ENCODE measurements at places on chromosomes 11 and 22.

GRCh38 chr11:131186629-131187101, 183.8 kb upstream of the NTM start:
- no peak for DNase-seq
- H3K4me1 ChIP-seq, result no peaks in the 10 kb centered on the region
- H3K4me3 ChIP-seq, result no peak overlapping the region

DNA sequence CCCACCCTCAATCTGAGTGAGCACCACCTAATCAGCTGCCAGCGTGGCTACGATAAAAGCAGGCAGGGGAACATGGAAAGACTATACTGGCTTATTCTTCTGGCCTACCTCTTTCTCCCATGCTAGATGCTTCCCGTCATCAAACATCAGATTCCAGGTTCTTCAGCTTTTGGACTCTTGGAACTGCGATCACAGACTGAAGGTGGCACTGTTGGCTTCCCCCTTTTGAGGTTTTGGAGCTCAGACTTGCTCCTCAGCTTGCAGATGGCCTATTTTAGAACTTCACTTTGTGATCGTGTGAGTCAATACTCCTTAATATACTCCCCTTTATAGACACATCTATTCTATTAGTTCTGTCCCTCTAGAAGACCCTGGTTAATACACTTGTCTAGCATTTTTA, 543.7 kb upstream of the RAG2 start:
- H3K27me3 ChIP-seq, result no peaks in the 10 kb centered on the region
- H3K4me1 ChIP-seq, result no peaks in the 10 kb centered on the region
- no peaks in the 10 kb centered on the region for H3K36me3 ChIP-seq
- H3K4me3 ChIP-seq, result no peak overlapping the region
- H3K27ac ChIP-seq, result no peak overlapping the region

DNA sequence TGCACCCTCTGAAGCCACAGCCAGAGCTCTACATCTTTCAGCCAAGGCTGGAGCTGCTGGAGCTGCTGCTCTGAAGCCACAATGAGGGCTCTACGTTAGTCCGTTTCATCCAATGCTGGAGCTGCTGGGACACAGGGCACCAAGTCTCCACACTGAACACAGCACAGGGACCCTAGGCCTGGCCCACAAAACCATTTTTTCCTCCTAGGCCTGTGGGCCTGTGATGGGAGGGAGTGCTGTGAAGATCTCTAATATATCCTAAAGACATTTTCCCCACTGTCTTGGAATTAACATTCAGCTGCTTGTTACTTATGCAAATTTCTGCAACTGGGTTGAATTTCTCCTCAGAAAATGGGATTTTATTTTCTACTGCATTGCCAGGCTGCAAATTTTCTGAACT, 441.4 kb upstream of the FAT3 start:
- peaks cover 2% of the 10 kb centered on the region for H3K36me3 ChIP-seq
- H3K4me3 ChIP-seq, result no peak overlapping the region
- no peaks in the 10 kb centered on the region for H3K4me1 ChIP-seq
- no peak overlapping the region for H3K27ac ChIP-seq
- no peaks in the 10 kb centered on the region for H3K27me3 ChIP-seq

DNA sequence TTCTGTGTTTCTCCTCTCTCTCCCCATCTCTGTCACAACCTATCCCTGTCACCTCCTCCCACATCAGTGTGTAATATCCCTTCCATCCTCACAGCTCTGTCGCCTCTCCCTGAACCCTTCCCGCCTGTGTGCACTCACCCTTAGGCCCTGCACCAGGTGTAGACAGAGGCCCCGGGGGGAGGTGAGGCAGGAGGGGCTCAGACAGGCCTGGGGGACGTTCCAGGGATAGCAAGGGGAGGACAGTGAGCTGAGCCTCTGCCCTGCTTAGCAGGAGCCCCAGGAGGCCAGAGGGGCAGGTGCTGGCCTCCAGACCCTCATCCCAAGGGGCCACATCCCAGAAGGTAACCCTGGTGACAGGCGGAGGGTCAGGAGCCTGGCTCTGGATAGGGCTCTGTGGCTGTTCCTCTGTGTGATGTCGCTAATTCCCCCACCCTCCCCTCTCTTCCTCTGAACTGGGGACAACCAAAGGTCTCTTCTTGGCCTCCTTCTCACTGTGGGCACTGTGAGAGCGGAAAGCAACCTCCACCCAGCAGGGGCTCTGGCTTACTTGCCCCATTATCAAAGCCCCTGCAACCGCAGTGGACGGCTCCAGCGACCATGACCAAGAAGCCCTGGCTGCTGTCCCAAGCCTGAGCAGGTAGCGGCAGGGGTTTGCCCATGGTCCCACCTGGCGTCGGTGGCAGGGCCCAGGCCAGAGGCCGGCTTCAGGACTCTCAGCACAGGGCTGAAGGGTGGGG, 35.7 kb downstream of the KCNJ4 start:
- H3K36me3 ChIP-seq, result no peaks in the 10 kb centered on the region
- no peak overlapping the region for H3K4me3 ChIP-seq
- no peaks in the 10 kb centered on the region for H3K27me3 ChIP-seq
- H3K27ac ChIP-seq, result no peak overlapping the region
- no peaks in the 10 kb centered on the region for H3K4me1 ChIP-seq

GRCh38 chr11:28581286-28582242, 473.4 kb downstream of the METTL15 start:
- H3K4me3 ChIP-seq, result no peak overlapping the region
- no peaks in the 10 kb centered on the region for H3K36me3 ChIP-seq
- DNase-seq, result no peak

GRCh38 chr11:122020902-122021301, 95.1 kb downstream of the BLID start:
- no peak overlapping the region for H3K27ac ChIP-seq
- no peak overlapping the region for H3K4me3 ChIP-seq
- no peaks in the 10 kb centered on the region for H3K36me3 ChIP-seq
- H3K4me1 ChIP-seq, result no peaks in the 10 kb centered on the region
- no peaks in the 10 kb centered on the region for H3K27me3 ChIP-seq

DNA sequence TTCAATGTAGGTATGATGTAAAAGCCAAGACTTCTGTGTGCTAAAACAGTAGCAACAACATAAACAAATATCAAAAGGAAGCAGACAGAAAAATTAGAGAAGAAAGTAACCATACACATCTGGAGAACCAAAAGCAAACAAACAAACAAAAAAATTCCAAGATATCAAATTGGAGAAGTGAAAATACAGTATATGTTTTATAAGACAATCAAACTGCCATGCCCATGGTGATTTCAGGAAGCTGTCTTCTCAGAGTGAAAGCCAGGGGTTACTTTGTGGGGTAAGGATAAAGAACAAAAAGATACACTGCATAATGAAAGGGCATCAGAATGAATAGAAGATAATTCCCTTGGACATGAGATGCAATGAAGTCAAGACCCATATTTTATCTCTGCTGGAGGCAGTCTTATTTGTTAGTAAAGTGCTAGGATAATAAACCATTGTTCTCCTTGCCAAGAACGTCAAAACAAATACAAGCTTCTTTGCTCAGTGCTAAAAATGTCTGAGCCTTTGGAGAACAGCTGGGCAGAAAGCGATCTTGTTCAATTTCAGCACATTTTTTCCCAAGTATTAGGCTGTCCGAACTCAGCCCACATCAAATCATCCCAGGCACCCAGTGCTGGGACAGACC, 38.1 kb upstream of the LDLRAD3 start:
- H3K27me3 ChIP-seq, result peaks cover 12% of the 10 kb centered on the region
- H3K4me3 ChIP-seq, result no peak overlapping the region
- H3K4me1 ChIP-seq, result peaks cover 8% of the 10 kb centered on the region
- no peak for DNase-seq
- no peak overlapping the region for H3K27ac ChIP-seq

DNA sequence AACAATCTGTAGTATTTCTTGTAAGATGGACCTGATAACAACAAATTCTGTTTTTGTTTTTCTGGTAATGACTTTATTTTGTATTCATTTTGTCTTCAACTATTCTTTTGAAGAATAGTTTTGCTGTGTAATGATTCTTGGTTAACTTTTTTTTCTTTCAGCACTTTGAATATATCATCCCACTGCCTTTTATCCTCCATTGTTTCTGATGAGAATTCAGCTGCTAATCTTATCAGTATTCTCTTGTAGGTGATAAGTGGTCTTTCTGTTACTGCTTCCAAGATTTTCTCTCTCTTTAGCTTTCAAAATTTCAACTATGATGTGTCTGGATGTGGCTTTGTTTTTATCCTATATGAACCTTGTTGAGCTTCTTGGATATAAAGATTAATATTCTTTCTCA, 21.5 kb downstream of the GALNT18 start:
- no peak overlapping the region for H3K4me3 ChIP-seq
- peaks cover 39% of the 10 kb centered on the region for H3K27me3 ChIP-seq
- H3K36me3 ChIP-seq, result no peaks in the 10 kb centered on the region
- H3K27ac ChIP-seq, result no peak overlapping the region

GRCh38 chr11:60710482-60710881, 11.1 kb downstream of the MS4A8 start:
- H3K4me3 ChIP-seq, result no peak overlapping the region
- H3K36me3 ChIP-seq, result no peaks in the 10 kb centered on the region
- no peak overlapping the region for H3K27ac ChIP-seq
- no peaks in the 10 kb centered on the region for H3K4me1 ChIP-seq
- peaks cover 16% of the 10 kb centered on the region for H3K27me3 ChIP-seq

DNA sequence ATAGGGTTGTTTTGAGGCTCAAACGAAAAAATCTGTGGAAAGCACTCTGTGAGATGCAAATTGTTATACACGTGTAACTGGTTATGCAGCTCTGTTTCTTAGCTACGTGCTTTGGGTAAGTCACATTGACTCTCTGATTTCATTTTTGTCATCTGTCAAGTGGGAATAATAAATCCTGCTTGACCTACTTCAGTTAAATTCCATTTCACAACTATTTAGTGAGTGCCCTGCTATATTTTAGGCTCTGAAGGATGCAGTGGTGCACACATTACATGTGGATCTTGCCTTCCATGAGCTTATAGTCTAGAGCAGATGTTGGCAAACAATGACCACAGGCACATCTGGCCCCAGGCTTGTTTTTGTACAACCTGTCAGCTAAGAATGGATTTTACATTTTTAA, 133.6 kb upstream of the PLET1 start:
- DNase-seq, result no peak
- no peaks in the 10 kb centered on the region for H3K36me3 ChIP-seq
- H3K27ac ChIP-seq, result no peak overlapping the region
- no peak overlapping the region for H3K4me3 ChIP-seq
- H3K4me1 ChIP-seq, result no peaks in the 10 kb centered on the region

GRCh38 chr11:119993722-119994121, 144.2 kb downstream of the TRIM29 start:
- H3K27me3 ChIP-seq, result peaks cover 7% of the 10 kb centered on the region
- no peak overlapping the region for H3K4me3 ChIP-seq
- H3K27ac ChIP-seq, result no peak overlapping the region
- no peak for DNase-seq
- H3K4me1 ChIP-seq, result no peaks in the 10 kb centered on the region

GRCh38 chr11:125872138-125872491, 15.4 kb upstream of the HYLS1 start:
- H3K4me3 ChIP-seq, result no peak overlapping the region
- H3K27me3 ChIP-seq, result peaks cover 6% of the 10 kb centered on the region
- H3K4me1 ChIP-seq, result no peaks in the 10 kb centered on the region
- H3K27ac ChIP-seq, result no peak overlapping the region
- H3K36me3 ChIP-seq, result no peaks in the 10 kb centered on the region
- DNase-seq, result no peak

DNA sequence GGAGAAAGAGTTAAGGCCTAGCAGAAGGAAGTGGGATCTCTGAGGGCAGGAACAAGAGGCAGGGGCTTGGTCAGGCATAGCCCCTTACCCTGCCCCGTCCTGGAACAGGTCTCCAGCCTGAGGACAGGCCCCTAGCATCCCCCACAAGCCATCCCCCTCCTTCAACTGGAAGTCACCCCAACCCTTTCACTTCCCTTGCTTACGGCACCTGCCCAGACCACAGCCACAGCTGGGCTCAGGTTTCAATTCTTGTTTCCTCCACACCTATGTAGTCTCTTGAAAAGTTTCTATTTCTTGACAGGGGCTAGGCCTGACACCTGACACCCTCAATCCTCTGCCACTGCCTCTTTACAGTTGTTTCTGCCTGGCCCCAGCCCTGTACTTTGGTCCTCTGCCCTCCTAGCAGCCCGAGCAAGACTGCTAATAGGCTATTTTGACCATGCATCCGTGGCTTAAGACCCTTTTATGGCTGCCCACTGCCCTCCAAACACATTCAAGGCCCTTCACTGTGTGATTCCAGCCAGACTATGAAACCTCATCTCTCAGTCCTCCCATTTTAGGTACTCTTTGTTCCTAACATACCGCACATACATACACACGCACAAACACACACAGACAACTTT, 10.9 kb upstream of the FCHSD2 start:
- DNase-seq, result peak; percentile 88
- H3K36me3 ChIP-seq, result peaks cover 2% of the 10 kb centered on the region
- H3K27ac ChIP-seq, result peak overlapping the region; percentile 95
- H3K27me3 ChIP-seq, result no peaks in the 10 kb centered on the region

GRCh38 chr22:44753189-44754042, 1.0 kb downstream of the ARHGAP8 start:
- H3K36me3 ChIP-seq, result no peaks in the 10 kb centered on the region
- no peaks in the 10 kb centered on the region for H3K4me1 ChIP-seq
- H3K27ac ChIP-seq, result no peak overlapping the region
- no peak overlapping the region for H3K4me3 ChIP-seq
- peaks cover 59% of the 10 kb centered on the region for H3K27me3 ChIP-seq
- DNase-seq, result no peak

DNA sequence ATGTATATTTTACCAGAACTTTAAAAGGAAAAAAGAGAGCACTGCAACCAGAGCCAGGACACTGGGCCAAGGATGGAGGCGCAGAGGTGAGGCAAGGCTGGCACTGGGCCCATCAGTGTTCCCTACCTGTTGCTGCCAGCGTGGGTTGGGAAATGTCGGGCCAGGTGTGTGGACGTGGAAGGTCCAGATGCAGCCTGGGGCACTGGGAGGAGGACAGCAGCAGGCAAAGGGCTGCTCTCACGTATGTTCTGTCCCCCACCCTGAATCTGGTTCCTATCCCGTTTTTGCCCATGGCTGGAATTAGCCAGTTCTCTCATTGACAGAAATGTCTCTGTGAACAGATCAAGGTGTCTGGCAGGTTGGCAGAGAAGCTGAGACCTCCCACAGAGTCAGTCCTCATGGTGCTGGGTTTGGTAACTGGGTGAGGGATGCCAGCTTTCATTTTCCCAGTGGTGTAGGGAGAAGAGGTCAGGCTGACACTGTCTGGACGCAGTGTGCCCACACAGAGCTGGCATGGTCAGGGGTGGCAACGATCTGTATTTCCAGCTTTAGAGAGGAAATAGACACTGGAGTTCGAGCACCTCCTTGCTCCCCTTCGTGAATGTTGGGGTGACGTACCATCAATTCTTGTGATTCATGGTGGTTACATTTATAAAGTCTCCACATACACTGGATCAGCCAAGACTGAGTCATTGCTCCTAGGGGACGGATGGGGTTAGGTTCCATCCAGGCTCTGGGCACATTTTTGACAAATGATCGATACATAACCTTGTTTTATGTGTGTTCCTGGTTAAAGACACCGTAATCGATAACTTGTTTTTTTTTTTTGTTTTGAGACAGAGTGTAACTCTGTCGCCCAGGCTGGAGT, 4.3 kb upstream of the PNPLA3 start:
- H3K36me3 ChIP-seq, result no peaks in the 10 kb centered on the region
- no peak overlapping the region for H3K27ac ChIP-seq
- peaks cover 3% of the 10 kb centered on the region for H3K4me1 ChIP-seq
- no peak overlapping the region for H3K4me3 ChIP-seq
- peaks cover 18% of the 10 kb centered on the region for H3K27me3 ChIP-seq

GRCh38 chr22:30573594-30574094, 821 bp downstream of the GAL3ST1 start:
- H3K27ac ChIP-seq, result no peak overlapping the region
- DNase-seq, result no peak
- no peak overlapping the region for H3K4me3 ChIP-seq
- H3K36me3 ChIP-seq, result peaks cover 15% of the 10 kb centered on the region

GRCh38 chr11:27211370-27212127, 151.5 kb downstream of the CCDC34 start:
- H3K4me1 ChIP-seq, result no peaks in the 10 kb centered on the region
- no peaks in the 10 kb centered on the region for H3K36me3 ChIP-seq
- H3K27me3 ChIP-seq, result no peaks in the 10 kb centered on the region
- no peak overlapping the region for H3K4me3 ChIP-seq
- no peak for DNase-seq
- no peak overlapping the region for H3K27ac ChIP-seq
